ENCODE measurements at places on chromosomes 2 and 18.

DNA sequence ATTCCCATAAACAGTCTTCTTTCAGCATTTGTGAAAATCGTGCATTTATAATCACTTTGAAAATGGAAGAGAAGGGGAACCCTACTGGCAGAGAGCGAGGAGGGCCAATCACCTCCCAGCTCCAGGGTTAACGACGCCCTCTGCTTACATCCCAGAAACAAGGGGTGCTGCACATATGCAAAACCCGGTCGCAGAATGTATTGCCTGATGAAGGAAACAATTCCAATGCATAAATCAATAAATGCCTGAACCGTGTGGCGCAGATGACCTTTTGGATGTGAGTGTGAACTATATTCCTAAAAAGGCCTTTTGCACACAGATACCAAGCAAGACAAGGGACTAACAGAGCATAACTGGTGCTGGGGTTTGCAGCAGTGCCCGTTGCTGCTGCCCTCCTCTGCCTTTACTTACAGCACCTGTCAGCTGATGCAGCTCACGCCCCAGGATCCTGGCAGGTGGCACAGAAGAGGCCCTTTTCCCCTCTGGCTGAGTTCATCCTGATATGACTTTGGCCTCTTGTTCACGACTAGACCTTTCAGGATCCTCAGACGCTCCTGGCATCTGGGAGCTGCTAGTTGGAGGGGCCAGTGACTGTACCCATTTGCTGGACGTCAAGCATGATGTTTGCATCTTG is 67.8 kb downstream of the MYT1L start:
- no peak for DNase-seq

DNA sequence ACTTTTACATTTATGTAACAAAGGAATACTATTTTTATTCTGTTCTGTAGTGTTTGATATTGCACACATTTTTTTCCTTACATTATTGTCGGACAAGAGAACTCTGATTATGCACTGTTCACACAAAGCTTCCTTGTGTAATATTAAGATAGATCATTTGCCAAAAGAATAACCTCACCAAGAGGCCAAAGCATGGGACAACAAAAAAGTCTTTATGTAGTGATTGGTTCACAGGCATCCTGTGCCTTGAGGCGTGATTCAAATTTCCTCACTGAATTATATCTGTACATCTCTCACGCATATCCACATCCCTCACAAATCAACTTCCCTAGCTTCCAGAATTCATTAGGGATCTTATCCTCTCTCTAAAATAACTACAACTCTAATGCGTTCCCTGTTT is 642.7 kb downstream of the NR4A2 start:
- DNase-seq: no peak

GRCh38 chr2:88022669-88022921 is 6.2 kb upstream of the RNU2-63P start:
- DNase-seq: no peak

DNA sequence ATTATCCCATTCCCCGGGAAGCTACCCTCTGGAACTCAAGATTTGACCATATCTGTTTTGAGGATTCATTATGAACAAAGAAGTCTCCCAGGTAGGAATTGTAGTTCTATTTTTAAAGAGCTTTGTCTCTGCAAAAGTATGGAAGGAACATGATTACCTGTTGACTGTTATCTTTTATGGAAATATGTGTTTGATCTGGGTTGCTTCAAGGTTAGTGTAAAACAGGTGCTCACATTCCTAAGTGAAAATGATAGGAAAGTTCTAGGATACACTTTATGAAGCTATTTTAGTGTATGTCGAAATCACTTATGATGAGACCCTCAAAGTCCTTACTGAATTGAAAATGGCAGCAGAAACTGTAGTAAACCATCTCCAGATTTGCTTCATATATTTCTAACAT is 149.2 kb downstream of the PTRHD1 start:
- DNase-seq: no peak

GRCh38 chr18:55696811-55697210 is 108.8 kb upstream of the TCF4 start:
- no peak for DNase-seq

DNA sequence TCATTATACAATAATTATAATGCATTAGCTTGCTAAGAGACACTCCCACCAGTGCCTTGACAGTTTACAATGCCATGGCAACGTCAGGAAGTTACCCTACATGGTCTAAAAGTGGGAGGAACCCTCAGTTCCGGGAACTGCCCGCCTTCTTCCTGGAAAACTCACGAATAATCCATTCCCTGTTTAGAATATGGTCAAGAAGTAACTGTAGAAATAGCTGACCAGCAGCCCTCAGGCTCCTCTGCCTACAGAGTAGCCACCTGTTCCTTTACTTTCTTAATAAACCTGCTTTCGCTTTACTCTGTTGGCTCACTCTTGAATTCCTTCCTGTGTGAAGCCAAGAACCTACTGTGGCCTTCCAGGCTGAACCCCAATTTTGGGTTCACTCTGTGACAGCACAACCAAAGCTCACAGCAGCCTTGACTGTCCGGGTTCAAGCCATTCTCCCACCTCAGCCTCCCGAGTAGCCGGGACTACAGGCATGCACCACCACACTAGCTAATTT is 20.0 kb upstream of the PTPN2 start:
- DNase-seq: no peak

DNA sequence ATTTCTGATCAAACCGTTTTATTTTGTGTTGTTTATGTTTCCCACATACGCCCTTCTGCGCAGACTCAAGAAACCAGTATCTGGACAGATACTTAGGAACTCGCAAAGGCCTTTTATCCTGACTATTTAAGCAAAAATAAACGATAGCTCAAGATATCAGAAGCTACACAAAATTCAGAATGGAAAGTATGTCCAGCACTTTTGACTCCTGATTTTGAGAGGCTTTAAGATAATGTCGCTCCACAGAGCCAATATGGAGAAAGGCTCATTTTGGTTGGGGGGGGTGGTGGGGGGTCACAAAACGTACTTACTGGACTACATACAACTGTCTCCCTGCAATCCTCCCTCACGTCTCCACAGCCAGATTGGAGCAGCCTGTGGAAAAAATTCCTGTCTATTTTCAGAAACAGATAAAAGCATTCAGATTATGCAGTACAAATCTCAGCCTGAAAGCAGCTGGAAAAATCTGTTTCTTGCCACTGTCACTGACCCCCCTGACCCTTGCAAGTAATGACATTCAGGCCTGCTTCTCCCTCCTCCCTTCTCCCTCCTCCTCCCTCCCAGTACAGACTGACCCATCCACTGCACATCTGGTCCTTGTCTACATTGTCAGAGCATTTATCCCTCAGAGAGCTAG is 34.9 kb upstream of the LCLAT1 start:
- DNase-seq: no peak

- no peak for DNase-seq
These were observed 86.6 kb downstream of the SS18 start for GRCh38 chr18:26003817-26004216.

DNA sequence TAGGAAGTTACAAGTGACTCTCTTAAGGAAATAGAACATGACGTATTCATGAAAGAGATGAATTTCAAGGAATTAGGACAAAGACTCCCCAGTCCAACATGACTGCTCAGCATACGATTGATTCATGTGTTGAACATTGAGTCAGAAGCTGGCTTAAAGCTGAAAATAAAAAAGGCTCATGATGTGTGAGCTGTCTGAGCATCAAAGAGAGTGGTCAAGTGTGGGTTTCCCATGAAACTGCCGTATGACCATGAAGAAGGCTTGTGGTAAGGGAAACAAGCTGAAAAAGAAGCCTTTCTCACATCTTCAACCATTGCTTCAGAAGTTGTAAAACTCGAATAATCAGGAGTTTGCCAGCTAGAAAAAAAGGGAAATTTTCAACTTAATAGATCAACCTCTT is 201.9 kb upstream of the APCDD1 start:
- no peak for DNase-seq

GRCh38 chr2:227906991-227907390 is 35.6 kb downstream of the DAW1 start:
- no peak for DNase-seq

GRCh38 chr2:183536290-183536689 is 412.0 kb downstream of the NUP35 start:
- DNase-seq: no peak

- DNase-seq: no peak
These were observed 108.5 kb downstream of the RAPGEF4 start for GRCh38 chr2:172843902-172844715.

DNA sequence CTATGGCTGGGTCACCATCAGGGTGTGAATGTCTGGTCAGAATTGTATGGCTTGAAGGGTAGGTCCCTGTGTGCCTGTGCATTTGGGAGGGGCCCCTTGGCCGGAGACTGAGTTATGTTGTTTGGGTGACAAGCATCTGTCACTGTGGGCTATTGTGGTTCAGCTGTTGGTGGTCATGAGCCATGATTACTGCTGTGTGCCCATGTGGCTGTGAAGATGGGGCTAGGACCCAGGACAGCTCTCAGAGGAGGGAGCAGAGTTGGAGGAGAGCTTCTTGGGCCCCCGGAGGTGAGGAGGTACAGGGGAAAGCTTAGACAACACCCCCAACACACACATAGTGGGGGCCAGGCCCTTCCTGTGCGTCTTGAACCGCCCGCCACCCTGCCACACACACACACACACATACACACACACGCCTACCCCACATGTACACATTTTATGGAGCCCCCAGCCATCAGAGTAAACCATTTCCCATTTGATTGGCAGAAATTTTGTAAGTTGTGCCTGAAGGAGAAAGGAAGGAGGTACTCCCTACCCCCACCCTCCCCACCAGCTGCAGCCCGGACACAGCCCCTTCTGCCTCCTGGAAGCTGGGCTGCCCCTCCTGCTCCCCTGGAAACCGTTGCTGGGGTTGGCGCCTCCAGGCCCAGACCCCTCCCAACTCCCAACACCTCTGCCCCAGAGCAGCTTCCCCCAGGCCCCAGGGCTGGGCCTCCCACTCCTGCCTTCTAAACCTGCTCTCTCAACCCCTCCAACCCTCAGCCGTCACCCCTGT is 2.0 kb downstream of the GAREM2 start:
- no peak for DNase-seq

GRCh38 chr2:223929571-223930102 is 15.5 kb downstream of the WDFY1 start:
- DNase-seq: no peak

DNA sequence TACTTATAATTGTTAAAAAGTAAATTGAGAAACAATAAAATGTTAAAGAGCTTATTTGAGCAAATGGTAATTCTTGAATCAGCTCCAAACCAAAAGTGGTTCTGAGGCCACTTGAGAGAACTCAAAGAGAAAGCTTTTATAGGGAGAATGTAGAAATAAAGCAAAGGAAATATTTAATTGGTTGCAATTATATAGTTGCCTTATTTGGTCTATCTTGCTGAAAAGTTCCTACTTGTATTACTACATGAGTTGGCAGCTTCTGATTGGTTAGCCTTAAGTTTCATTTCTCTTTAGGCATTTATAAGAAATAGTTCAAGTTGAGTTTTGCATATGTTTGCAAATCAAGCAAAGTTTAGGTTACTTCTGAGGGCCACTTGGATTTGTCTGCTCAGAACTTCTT is 38.1 kb downstream of the SCN2A start:
- DNase-seq: no peak

GRCh38 chr2:37890893-37891495 is 34.1 kb upstream of the RMDN2 start:
- peak; percentile 35 for DNase-seq
